ENCODE measurements at places on chromosomes 3 and 15.

DNA sequence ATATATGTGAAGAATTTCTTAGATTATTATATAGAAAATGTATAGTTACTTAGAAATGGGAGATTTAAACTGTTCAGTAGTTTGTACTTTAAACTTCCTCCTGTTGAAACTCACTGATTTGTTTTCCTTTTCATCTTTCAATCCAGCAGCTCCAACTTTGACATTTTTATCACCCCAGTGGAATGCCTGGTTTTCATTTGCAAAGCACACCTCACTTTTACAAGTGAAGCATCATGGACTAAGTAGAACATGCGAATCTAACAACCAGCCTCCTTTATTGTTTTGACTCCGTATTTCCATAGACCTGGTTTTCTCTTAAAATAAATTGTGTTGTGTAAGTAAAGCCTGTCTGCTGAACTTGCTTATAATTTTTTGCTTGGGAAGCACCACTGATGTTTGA is 97.8 kb upstream of the ROBO2 start:
- DNase-seq = no peak

DNA sequence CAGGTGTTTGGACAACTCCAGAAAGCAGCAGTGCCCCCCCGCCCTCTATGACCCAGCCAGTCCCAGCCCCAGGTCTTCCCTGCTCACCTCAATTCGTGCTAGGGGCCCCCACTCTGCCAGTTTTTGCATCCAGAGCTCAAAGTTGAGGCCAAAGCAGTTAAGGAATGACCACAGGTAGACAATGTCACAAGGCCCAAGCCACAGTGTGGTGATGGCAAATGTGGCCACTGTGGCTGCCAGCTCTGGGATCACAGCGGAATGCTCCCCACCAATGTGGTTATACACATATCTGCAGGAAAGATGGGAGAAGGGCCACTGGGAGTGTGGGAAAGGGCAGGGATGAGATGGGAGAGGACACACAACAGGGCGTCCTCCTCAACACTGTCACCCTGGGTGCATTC is 8.2 kb downstream of the KLHL40 start:
- DNase-seq = no peak

GRCh38 chr3:120145542-120146285 is 51.5 kb upstream of the GSK3B start:
- no peak for DNase-seq

GRCh38 chr3:51934139-51934850 is 7.4 kb downstream of the RRP9 start:
- no peak for DNase-seq

GRCh38 chr3:152434142-152434541 is 165.4 kb downstream of the MBNL1 start:
- no peak for DNase-seq

DNA sequence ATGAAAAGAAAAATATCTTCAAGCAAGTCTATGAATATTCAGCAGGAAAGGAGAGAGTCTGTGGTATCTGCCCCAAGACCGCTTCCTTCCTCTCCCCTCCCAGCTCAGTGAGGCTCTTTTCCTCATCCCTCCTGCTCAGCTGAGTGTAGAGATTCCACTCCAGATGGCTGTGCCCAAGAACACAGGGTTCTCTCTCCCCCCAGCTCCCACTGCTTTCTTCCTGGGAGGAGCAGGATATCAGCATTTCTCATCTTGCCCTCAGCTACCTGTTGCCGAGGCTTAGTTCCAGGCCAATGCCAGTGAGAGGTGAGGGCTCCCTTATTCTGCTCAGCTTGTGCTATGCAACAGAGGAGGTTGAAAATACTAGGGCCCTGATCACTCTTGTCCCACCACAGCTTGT is 211.9 kb downstream of the SV2B start:
- DNase-seq = no peak

DNA sequence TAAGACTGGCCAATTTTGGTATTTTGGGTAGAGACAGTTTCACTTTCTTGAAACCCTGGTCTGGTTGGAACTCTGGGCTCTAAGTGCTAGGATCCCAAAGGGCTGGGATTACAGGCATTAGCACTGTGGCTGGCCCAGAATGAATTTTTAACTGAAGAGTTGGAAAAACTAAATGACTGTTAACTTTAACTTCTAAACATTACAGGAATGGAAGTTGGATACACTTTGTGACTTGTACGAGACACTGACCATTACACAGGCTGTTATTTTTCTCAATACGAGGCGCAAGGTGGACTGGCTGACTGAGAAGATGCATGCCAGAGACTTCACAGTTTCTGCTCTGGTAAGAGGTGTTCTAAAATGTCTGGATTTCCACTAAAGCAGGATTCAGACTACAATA is 3.5 kb downstream of the EIF4A2 start:
- no peak for DNase-seq
